Stimulated activated CD8-positive, alpha-beta memory T cell treated with anti-CD3 and anti-CD28 coated beads, Interleukin-4, amount 100 ng/mL, for 1 hour (primary cell): ENCODE measurements at places on chromosomes 12 and 14.

DNA sequence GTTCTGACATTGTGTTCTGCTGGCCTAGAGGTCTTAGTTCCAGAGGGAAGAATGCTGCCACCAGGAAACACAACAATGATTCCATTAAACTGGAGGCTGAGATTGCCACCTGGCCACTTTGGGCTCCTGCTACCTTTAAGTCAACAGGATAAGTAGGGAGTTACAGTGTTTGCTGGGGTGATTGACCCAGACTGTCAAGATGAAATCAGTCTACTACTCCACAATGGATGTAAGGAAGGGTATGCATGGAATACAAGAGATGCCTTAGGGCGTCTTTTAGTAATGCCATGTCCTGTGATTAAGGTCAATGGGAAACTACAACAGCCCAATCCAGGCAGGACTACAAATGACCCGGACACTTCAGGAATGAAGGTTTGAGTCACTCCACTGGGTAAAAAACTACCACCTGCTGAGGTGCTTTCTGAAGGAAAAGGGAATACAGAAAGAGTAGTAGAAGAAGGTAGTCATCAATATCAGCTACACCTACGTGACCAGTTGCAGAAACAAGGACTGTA is 852.6 kb downstream of the LRFN5 start:
- DNase-seq = no peak

DNA sequence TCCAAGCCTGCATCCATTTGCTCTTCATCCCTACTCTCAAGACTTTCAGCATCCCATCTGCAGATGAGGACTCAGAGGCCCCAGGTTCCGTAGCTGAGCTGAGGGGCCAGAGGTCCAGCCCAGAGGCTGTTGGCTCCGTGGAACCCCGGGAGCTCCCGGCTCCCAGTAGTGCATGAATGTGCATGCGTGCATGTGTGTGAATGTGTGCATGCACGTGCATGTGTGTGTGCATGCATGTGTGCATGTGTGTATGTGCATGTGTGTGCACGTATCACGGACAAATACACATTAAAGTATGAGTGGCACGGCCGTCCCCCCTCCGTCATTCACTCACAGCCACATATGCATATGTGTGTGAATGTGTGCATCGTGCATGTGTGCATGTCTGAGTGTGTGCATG is 149.9 kb downstream of the KIF26A start:
- DNase-seq = no peak

DNA sequence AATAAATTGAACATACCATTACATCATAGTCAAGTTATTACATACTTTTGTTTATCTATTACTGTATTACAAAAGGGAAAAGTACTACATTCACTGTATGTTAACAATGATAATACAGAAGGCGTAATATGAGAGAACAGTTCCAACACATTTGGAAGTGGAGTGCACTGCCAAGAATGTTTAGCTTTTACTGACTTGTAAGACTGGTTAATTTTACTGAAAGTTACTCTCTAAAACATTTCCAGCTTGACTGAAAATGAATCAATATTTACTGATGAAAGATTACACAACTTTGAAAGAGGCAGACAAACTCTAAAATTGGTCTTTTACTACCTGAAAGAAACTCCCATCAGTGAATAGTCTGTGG is 728.5 kb downstream of the FSCB start:
- no peak for DNase-seq

GRCh38 chr12:1936406-1937320 is 18.2 kb upstream of the CACNA2D4 start:
- no peak for DNase-seq

- DNase-seq = no peak
Measured at GRCh38 chr14:57652769-57653168, 159.1 kb upstream of the CCDC198 start.

GRCh38 chr12:40646911-40647310 is 45.3 kb upstream of the CNTN1 start:
- no peak for DNase-seq

DNA sequence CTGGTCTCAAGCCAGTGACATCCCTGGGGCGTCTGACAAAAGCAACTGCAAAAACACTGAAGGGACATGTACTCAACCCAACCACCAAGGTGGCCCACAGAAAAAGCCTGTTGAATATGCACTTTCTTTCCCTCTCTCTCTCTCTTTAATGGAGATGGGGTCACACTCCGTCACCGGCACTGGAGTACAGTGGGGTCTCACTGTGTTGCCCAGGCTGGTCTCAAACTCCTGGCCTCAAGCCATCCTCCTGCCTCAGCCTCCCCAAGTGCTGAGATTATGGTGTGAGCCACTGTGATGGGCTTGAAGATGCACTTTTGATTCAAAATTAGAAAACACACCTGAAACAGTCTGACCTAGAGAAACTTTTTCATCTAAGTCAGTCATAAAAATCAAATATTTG is 7.2 kb upstream of the CD27 start:
- DNase-seq = no peak

GRCh38 chr12:2797721-2798418 is 3.1 kb downstream of the FKBP4 start:
- no peak for DNase-seq

- no peak for DNase-seq
Measured at GRCh38 chr12:119946213-119946612, 42.8 kb upstream of the BICDL1 start.
